Mesothelial cell of epicardium (in vitro differentiated cells): ENCODE measurements at places on chromosomes 2 and 18.

DNA sequence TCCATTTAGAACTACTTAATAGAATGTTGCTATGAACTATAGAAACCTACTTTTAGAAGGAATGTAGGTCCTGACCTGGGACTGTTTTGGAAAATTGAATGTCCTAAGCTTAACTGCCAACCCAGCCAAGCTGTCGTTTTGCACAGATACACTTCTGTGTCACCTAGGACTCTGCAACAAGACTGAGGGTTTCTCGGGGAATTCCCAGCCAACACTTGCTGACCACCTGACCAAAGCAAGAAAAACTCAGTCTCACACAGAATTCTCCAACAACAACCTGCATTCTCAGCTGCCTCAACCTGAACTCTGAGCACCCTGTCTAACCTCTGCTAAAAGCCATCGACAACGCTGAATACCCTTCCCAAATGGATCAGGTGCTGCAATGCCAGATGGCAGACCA, 128.2 kb downstream of the SS18 start:
- H3K4me3 ChIP-seq, result no peak overlapping the region
- peaks cover 7% of the 10 kb centered on the region for H3K4me1 ChIP-seq
- no peak for DNase-seq
- H3K27me3 ChIP-seq, result no peaks in the 10 kb centered on the region

GRCh38 chr2:146451972-146452371, 1392.9 kb upstream of the ACVR2A start:
- H3K36me3 ChIP-seq, result no peaks in the 10 kb centered on the region
- no peak overlapping the region for H3K4me3 ChIP-seq
- no peaks in the 10 kb centered on the region for H3K27me3 ChIP-seq
- H3K4me1 ChIP-seq, result no peaks in the 10 kb centered on the region
- H3K27ac ChIP-seq, result no peak overlapping the region
- DNase-seq, result no peak

DNA sequence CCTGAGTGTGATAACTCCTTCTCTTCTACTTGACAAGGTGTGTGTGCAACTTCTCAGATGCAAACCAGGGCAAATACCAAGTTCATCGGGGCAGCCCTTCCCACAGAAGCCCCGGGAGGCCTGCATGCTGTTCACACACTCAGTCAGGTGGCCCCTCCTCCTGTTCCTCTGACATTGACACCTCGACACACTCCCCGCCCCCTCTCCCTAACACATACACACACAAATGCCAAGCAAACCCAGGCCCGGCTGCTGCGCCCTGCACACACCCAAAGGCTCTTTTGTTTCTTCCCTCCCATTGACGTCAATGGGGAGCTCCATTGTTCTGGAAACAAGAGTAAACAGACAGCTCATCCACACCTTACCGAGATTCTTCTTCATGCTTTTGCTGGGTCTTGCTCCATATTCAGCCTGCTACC, 1.7 kb upstream of the PER2 start:
- no peak for DNase-seq
- H3K27me3 ChIP-seq, result peaks cover 4% of the 10 kb centered on the region

DNA sequence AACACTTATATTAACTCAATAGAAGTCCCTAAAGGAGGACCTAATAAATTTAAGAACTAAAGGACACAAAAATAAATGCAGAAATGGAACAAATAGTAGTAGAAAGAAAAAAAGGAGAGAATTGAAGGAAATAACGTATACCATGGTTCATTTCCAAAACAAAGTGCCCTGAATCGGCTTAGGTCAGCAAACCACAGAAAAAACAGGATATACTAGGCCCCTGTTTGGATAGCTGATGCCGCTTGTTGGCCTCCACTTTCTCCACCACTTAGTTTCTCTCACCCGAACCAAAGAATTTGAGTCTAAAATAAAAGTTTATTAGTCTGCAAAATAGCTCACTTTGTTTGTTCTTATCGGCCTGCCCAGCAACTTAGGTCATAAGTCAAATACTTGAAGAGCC, 100.4 kb downstream of the HIBCH start:
- H3K4me3 ChIP-seq, result no peak overlapping the region
- DNase-seq, result no peak
- no peaks in the 10 kb centered on the region for H3K27me3 ChIP-seq
- no peak overlapping the region for H3K27ac ChIP-seq
- H3K36me3 ChIP-seq, result peaks cover 36% of the 10 kb centered on the region
- H3K4me1 ChIP-seq, result peaks cover 21% of the 10 kb centered on the region

- H3K4me1 ChIP-seq, result peaks cover 7% of the 10 kb centered on the region
- no peak overlapping the region for H3K27ac ChIP-seq
- H3K36me3 ChIP-seq, result no peaks in the 10 kb centered on the region
- no peak overlapping the region for H3K4me3 ChIP-seq
Observed at GRCh38 chr2:123453046-123453700, 571.9 kb upstream of the CNTNAP5 start.

DNA sequence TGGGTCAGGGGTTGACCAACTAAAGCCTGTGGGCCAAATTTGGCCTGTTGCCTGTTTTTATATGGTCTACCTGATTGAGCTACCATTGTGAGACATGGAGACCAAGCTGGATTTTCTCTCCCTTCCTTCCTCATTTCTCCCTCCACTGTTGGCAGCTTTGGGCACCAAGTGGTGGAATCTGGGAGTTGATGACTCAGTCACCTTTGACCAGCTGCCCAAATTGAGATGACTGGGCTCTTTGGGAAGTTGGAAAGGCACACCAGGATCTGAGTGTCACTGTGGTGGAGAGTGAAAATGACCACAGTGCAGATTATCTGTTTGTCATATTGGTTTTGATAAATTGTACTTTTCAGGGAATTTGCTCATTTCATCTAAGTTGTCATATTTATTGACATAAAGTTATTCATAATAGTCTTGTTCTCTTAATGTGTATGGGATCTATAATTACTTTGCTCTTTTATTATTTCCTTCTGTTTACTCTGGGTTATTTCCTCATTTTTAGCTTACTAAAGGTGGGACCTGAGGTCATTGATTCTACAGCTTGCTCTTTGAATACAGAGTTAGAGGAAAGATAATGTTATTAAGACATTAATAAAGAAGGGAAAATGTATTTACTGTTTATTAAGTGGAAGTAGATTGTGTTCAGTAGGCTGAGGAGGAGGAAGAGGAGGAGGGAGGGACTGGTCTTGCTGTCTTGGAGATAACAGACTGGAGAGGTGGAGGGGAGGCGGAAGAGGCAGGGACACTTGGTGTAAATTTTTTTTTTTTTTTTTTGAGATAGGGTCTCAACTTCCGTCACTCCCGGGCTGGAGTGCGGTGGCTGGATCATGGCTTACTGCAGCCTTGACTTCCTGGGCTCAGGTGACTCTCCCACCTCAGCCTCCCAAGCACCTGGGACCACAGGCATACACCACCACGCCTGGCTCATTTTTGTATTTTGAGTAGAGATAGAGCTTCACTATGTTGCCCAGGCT, 31.8 kb downstream of the AGFG1 start:
- peaks cover 13% of the 10 kb centered on the region for H3K36me3 ChIP-seq
- H3K27me3 ChIP-seq, result no peaks in the 10 kb centered on the region
- DNase-seq, result no peak
- H3K4me1 ChIP-seq, result peaks cover 25% of the 10 kb centered on the region

DNA sequence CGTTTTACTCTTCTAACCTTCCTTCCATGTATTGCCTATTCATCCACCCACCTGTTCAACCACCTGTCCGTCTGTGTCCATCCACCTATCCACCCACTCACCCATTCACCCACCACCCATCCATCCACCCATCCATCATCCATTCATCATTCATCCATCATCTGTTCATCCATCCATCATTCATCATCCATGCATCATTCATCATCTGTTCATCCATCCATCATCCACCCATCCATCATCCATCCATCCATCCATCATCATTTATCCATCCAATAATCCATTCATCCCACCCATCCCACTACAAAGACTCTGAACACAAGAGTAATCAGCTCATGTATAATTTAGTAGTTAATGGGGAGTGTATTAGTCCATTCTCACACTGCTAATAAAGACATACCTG, 78.0 kb downstream of the ACOXL start:
- DNase-seq, result no peak
- H3K27me3 ChIP-seq, result peaks cover 17% of the 10 kb centered on the region
- no peaks in the 10 kb centered on the region for H3K36me3 ChIP-seq
- H3K27ac ChIP-seq, result no peak overlapping the region
- no peaks in the 10 kb centered on the region for H3K4me1 ChIP-seq

GRCh38 chr2:171794918-171795317, 99.1 kb downstream of the SLC25A12 start:
- H3K36me3 ChIP-seq, result peaks cover 16% of the 10 kb centered on the region
- H3K27me3 ChIP-seq, result no peaks in the 10 kb centered on the region
- H3K4me3 ChIP-seq, result no peak overlapping the region
- no peak for DNase-seq
- peaks cover 30% of the 10 kb centered on the region for H3K4me1 ChIP-seq

GRCh38 chr18:57095884-57096283, 51.0 kb upstream of the BOD1L2 start:
- no peak for DNase-seq
- H3K36me3 ChIP-seq, result no peaks in the 10 kb centered on the region
- no peak overlapping the region for H3K4me3 ChIP-seq

DNA sequence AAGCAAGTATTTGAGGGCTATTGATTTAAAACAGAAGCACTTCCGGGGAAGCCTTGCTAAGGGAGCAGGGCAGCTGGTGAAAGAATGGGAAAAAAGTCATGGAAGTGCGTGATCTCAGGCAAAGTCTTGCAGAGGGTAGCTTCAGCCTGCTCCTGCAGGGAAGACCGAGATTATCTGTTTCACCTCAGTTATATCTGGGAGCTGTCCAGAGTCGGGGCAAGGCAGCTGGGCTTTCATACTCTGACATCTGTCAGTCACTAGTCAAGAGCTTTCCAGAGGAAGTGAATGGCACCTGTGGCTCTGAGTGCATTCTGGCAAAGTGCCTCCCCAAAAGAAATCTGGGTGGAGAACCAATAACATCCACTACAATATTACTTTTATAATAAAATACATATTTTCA, 8.7 kb downstream of the NXPH2 start:
- H3K4me3 ChIP-seq, result no peak overlapping the region
- H3K27ac ChIP-seq, result no peak overlapping the region
- no peaks in the 10 kb centered on the region for H3K36me3 ChIP-seq
- no peaks in the 10 kb centered on the region for H3K27me3 ChIP-seq
- no peak for DNase-seq
- H3K4me1 ChIP-seq, result peaks cover 2% of the 10 kb centered on the region

DNA sequence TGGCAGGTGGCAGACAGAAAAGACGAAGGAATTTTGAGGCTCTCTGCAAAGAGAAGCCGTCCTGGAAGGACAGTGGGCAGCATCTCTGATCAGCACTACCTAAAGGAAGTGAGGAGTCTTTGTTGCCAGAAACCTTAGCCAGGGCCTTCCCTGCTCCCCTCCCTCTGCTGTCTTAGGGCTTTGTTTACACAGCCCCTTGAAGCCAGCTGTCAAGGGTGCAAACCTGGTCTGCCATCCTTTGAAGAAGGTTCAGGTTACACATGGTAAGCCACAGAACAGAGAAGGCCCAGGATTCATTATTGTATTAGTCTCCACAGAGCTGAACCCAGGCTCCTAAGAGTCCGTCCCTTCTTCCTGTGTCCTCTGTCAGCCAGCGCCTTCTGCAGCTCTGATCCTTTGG, 356.7 kb downstream of the TGIF1 start:
- H3K4me3 ChIP-seq, result no peak overlapping the region
- H3K36me3 ChIP-seq, result no peaks in the 10 kb centered on the region
- H3K27me3 ChIP-seq, result no peaks in the 10 kb centered on the region
- no peak overlapping the region for H3K27ac ChIP-seq
- peaks cover 8% of the 10 kb centered on the region for H3K4me1 ChIP-seq

GRCh38 chr2:68094111-68094510, 31.3 kb upstream of the C1D start:
- no peaks in the 10 kb centered on the region for H3K36me3 ChIP-seq
- no peak overlapping the region for H3K27ac ChIP-seq
- no peak overlapping the region for H3K4me3 ChIP-seq
- DNase-seq, result no peak
- peaks cover 28% of the 10 kb centered on the region for H3K27me3 ChIP-seq
- H3K4me1 ChIP-seq, result peaks cover 34% of the 10 kb centered on the region

- H3K4me3 ChIP-seq, result no peak overlapping the region
- H3K36me3 ChIP-seq, result no peaks in the 10 kb centered on the region
- DNase-seq, result no peak
- H3K27ac ChIP-seq, result no peak overlapping the region
- H3K27me3 ChIP-seq, result no peaks in the 10 kb centered on the region
- H3K4me1 ChIP-seq, result peaks cover 14% of the 10 kb centered on the region
Observed at GRCh38 chr2:167862782-167863181, 384.6 kb downstream of the STK39 start.

DNA sequence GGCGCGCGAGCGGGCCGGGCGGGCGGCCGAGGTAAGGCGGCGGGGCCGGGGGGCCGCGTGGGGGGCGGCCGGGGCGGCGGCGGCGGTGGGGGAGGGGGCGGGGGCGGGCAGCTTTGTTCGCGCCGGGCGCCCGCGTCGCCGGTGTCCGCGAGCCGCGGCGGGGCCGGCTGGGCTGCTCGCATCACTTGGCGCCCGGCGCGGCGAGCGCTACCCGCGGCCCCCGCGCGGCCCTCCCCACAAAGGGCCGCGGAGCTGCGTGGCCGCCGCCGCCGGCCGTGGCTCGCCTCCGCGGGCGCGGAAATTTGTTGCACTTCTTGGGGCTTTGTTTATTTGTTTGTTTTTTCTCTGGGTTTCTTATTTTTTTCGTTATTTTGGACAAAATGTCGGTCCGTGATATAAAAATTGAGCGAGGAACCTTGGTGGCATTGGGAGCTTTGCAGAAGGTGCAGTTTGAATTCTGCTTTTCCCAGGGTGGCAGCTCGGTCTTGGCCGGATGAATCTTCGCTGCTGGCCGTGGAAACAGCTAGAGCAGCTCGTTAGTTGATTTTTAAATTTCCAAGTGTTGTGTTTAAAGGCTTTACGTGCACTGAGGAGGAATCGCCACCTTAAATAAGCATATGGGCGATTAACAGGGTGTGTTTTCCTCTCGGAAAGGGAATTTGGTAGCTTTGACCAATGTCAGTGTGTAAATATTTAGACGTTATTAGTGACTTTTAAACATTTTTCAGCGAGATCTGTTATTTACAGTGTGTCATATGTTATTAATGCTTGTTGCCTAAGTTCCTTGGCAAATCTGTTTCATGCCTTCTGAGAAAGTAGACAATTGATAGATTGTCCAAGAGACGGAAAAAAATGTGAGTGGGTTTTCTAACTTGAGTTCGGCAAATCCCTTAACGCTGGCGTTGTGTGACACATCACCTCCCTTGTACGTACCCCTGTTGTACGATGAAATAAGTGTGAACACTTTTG, 822 bp downstream of the UBE2E3 start:
- DNase-seq, result peak; percentile 25
- H3K27ac ChIP-seq, result peak overlapping the region; percentile 99
- H3K4me1 ChIP-seq, result peaks cover 54% of the 10 kb centered on the region
- H3K27me3 ChIP-seq, result no peaks in the 10 kb centered on the region
- peaks cover 3% of the 10 kb centered on the region for H3K36me3 ChIP-seq
